ENCODE measurements at places on chromosomes 13 and 19.

DNA sequence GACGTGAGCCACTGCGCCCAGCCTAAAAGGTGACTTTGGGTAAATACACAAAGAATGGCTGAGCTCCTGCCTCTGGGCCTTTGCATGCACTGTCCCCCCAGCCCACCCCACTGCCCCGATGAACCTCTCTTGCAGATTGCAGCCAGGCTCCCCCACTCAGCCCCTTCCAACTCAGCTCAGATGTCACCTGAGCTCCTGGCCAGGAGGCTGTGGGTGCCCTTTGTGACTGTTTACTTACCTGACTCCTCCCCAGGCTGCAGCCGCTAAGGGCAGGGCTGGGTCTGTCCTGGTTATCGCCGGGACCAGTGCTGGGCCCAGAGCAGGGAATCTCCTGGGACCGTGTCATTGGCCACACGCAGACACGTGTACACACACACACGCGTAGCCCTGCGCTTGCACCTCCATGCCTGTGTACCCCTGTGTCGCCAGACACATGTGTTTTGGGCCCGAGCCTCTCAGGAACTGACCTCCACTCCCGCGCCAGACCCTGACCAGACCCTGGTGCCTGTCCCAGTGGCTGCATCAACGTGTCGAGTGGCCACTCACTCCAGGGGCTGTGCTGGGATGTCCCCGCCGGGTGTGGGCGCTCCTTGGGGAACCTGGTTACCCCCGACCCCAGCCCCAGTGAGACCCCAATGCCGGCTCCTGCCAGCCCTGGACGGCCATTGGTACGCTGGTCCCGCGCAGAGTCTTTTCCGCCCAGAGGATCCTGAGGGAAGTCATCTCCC, 18.7 kb downstream of the EFNA2 start:
- DNase-seq, result peak; percentile 58

DNA sequence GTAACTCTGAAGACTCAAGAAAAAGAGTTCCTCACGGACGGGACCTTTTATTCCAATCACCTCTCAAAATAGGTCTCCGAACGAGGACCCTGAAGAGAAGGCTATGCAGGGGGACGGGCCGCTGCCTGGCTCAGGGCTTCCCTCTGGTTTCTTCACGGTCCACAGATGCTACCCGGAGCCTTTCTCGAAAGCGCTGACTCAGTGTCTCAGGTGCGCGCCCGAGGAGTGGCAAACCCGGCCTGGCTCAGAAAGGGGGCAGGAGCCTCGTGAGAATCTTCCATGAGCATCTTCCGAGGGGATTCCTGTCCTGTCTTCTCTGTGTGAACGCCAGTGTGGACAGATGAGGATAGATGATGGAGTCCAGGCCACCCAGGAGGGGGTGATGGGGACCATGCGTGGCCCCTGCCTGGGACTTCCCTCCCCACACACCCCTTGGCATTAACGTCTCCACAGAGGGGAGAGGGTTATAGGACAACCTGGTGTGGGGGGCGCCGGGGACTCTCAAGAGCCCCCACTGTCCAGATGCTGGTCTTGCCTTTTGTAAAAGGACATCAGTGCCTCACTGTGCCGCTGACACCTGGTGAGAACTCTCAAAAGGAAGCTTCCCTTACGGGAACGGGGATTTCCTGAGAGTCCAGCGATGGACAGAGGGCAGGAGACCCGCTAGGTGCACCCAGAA, 16.5 kb downstream of the LSM4 start:
- DNase-seq, result no peak

DNA sequence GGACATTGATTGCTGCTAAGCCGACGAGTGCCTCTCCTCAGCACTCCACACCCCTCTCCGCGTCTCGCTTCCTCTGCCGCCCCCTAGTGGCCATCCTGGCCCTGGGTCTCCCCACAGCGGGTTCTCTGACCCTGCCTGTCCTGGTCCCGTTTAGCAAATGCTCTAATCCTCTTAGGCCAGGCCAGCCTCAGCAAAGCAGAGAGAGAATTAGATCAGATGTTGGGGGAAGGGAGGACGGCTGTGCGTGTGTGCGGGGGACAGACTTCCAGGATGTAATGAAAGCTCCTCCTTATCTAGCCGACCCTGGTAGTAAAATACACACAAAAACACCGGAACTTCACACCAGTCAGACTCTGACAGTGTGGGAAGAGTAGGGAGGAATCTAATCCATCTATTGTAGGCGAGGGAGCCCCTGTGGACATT, 4.5 kb downstream of the TPRX2 start:
- DNase-seq, result peak; percentile 98

DNA sequence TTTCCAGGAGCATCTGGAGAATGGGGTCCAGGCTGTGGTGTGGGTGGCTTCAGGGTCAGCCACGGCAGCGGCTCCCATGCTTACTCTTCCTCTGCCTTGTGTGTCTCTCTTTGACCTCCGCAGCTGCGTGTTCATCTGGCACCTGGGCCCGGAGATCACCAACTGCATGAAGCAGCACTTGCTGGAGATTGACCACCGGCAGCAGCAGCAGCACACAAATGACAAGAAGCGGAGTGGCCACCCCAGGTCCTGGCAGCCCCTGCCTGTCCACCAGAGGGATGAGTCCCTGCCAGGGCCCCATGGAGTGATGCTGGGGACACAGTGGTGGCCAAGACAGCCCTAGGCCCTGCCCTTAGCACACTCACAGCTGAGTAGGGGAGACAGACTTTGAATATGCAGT, 18.4 kb upstream of the OVOL3 start:
- DNase-seq, result no peak

DNA sequence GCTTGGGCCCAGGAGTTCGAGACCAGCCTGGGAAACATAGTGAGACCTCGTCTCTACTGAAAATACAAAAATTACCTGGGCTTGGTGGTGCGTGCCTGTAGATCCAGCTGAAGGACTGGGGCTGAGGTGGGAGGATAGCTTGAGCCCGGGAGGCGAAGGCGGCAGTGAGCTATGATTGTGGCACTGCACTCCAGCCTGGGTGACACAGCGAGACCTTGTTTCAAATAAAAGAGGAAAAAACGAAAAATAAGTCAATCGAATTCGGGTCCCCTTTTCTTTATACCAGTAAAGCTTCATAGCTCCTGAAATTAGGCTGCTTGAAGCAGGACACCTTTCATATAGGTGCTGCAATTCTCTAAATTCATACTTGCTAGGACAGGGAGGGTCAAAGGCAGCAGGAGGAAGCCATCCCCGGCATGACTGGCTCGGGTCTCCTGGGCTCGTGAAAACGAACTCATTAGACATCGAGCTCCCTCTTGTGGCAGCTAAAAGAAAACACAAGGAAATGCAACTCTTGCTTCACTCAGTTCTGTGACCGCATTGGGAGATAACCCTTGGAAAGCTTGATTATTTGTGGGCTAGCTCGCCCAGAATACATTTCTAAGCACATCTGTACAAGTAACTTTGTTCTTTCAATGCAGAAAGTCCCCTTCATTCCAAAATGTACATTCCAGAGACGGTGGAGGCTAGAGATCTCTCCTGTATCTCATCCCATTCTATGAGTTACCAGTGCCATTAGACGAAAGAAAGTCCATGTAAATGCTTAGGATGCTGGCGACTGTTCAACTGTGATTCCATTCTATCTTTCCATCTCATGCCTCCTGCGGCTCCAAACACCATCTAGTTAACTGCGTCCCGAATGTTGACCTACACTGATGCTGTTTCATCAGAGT, 16.8 kb downstream of the FPR2 start:
- DNase-seq, result peak; percentile 89

All from HT-29 (cell line).